ENCODE measurements at places on chromosomes 5 and 9.

- no peak for DNase-seq
Observed at GRCh38 chr9:129983891-129984290, 59.1 kb downstream of the FNBP1 start.

DNA sequence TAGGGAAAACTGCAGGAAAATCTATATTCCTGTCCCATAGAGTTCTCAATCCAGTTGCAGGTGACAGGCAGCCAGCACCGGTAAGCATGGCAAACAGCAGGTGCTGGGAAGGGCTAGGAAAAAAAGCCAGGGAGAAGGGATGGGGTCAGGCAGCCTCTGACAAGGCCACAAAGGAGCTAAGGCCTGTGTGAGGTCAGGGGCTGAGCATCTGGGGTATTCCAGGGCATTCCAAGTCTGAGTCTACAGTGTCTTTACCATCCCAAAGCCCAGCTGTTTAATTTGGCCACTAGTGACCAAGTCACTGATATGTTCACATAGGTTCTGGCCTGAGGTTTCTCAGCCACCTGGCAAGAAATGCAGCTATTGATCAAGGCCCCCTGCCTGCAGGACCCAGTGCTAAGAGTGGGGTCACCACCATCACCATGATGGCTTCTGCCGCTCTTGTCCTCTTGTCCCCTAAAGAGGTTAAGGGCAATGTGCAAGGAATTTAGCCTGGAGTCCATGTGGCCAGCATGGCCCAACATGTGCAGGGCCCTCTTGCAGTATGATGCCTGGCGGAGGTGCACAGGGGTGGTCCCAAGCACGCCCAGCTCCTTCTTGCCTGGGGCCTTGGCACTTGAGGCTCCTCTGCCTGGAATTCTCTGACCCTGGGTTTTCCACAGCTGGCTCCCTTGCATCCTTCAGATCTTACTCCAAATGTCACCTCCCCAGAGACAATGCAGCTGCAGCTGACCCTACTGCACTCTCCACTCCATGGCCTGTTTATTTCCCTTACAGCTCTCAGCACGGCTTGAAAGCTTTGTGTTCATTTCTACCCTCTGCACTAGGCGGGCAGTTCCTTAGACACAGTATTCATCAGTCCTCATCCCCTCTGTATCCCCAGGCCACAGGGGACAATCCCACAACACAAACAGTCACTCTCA lies 213.1 kb downstream of the MSX2 start:
- no peak for DNase-seq

- no peak for DNase-seq
Observed at GRCh38 chr5:66616520-66617225, 20.5 kb downstream of the MAST4 start.

GRCh38 chr9:105342147-105342505 lies 97.7 kb downstream of the SLC44A1 start:
- no peak for DNase-seq

DNA sequence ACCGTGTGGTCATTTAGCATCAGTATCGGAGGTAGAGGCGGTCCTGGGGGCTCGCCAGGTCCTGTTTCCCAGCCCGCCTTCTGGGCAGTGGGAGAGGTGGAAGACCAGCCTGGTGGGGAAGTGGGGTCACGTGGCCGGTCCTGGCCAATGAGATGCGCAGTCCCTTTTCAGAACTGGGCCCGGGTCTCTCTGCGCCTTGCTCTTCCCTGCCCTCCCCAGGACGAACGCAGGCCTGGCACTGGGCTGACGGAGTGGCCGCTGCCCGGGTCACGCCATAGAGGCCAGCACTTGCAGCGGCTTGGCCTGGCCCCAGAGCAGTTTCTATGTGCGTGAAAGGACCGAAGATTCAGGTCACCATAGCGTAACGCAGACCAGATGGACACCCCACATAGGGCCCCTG lies 97.6 kb downstream of the OLFM1 start:
- DNase-seq = no peak

- DNase-seq = no peak
Observed at GRCh38 chr5:51278539-51278938, 104.7 kb upstream of the ISL1 start.

DNA sequence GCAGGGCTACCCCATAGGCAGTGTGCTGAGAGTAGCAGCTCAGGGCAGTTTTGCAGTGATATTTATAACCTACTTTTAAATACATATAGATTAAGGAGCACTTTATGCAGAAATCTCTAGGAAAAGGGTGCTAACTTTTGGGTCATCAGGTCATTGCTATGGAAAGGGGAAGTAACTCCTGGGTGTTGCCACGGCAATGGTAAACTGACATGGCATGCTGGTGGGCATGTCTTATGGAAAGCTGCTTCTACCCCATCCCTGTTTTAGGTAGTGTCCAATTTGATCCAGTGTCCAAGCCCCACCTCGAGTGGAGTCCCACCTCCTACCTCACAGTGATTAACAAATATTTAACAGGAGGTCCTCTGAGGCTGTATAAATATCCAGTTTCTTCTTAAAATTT lies 56.8 kb upstream of the XPA start:
- DNase-seq = no peak

- no peak for DNase-seq
Observed at GRCh38 chr5:93219641-93220145, 361.3 kb downstream of the NR2F1-AS1 start.

DNA sequence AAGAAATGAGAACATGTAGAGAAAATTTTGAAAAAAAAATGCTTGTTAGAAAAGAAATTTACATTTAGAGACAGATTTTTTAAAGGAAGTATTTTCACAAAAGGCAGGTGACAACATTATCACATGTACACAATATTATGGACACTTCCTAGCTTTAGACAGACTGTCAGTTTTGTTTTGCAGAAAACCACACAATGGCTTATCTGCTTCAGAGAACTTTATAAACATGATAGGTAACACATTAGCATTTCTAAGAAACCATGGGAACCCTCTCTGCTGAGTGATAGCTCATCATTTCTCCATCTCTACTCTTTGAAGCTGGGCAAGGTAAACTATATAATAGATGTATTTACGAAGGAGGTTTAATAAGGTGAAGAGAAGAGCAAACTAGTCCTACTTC lies 25.6 kb downstream of the POU5F2 start:
- no peak for DNase-seq

DNA sequence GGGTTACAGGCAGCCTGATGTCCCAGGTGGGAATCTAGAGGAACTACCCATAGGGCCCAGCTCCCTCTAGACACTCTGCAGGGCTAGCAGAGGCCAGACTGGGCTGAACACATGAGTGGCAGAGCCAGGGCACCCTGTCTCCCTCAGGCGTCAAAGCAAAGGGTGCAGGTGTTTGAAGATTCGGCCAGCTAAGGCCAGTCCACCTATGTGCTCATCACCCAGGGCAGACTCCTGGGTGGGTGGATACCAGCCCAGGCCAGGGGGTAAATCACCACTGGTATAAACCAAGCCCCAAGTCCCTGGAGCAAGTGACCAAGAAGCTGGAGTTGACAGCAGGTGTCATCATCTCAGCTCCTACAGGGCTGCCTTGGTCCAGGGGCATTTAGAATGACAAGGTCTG lies 3.4 kb downstream of the CCDC180 start:
- DNase-seq = no peak

GRCh38 chr5:88542786-88543185 lies 274.1 kb upstream of the TMEM161B start:
- no peak for DNase-seq

- DNase-seq = no peak
Observed at GRCh38 chr5:143618141-143618540, 193.8 kb upstream of the HMHB1 start.

DNA sequence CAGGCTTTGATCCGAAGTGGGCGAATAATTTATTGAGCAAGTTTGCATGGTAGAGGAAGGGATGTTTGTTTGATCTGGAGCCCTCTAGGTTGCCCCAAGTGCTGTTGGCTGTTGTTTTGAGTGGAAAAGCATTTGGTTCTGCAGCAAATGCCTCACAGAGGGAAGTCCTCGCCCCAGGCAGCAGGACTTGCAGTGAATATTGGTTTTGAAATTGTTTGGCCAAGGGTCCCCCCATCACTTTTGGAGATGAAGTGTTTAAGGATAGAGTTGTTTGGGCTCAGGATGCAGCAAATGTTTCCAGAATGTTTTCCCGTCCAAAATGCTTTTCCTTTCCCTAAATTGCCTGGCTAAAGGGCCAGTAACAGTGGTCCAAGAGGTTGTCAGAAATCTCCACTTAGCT lies 3.1 kb downstream of the JADE2 start:
- DNase-seq = no peak

DNA sequence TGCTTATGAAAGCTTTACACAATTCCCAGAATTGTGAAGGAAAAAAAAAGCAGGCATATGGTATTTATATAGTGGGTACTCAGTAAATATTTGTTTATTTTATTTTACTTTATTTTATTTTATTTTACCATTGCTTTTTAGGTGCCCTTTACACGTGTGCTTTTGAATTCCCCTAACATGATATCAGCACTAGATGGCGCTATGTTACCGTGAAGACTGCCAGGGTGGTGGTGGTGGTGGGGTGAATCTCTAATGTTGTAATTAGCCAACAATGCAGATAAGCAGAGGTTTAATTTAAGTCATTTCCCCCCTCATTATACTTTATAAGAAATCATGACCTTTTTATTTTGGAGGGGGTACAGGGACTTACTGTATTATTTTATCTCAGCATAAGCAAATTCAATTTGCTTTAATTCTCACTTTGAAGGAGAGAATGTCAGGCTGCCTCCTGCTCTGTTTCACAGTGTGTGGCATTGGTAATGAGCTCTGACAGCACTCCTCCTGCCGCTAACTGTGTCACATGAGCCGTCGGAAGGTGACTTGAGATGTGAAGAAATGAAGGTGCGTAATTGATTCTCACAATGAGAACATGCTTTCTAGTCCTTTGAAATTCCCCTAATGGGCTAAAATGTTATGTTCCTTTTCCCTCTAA lies 165.6 kb downstream of the YTHDC2 start:
- no peak for DNase-seq

DNA sequence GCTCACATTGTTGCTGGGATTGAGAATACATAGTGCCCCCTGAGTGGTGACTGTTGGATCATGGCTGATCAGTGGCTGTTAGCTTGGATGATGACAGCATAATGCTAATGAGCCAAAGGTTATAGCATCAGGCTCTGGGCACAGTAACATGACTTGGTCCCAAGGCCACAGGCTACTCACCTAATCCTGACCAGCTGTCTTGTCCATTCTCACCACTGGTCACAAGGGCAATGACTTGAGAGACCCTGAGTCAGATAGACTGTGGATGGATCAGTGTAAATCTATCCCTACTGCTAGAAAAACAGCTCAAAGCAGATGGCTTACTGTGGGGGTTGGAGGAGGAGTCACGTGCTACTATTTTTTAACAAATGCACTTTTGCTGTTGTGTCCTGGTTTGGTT lies 74.7 kb downstream of the AOPEP start:
- no peak for DNase-seq

GRCh38 chr5:9157811-9158210 lies 388.1 kb downstream of the SEMA5A start:
- no peak for DNase-seq

All from tibial artery (tissue), 4 donors.